ENCODE measurements at places on chromosomes 12 and 14.

DNA sequence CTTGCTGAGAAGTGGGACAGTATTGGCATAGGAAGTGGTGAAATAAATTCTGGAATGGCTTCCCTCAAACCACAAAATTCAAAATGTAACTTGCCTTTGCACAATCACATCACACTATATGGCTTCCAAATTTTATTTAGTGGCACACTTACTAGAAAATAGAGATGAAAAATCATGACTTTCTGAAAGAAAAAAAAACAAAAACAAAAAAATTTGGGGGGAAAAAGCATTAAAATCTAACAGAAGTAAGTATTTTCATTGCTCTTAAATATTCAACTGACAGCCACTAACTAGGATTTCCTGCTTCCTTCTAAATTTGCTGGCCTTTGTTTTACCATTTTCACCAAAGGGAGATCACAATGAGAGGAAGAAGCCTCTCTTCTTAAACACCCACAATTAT lies 23.0 kb downstream of the ATF7 start:
- ATAC-seq: no peak

GRCh38 chr12:62170241-62170640 lies 90.0 kb upstream of the USP15 start:
- ATAC-seq: no peak

DNA sequence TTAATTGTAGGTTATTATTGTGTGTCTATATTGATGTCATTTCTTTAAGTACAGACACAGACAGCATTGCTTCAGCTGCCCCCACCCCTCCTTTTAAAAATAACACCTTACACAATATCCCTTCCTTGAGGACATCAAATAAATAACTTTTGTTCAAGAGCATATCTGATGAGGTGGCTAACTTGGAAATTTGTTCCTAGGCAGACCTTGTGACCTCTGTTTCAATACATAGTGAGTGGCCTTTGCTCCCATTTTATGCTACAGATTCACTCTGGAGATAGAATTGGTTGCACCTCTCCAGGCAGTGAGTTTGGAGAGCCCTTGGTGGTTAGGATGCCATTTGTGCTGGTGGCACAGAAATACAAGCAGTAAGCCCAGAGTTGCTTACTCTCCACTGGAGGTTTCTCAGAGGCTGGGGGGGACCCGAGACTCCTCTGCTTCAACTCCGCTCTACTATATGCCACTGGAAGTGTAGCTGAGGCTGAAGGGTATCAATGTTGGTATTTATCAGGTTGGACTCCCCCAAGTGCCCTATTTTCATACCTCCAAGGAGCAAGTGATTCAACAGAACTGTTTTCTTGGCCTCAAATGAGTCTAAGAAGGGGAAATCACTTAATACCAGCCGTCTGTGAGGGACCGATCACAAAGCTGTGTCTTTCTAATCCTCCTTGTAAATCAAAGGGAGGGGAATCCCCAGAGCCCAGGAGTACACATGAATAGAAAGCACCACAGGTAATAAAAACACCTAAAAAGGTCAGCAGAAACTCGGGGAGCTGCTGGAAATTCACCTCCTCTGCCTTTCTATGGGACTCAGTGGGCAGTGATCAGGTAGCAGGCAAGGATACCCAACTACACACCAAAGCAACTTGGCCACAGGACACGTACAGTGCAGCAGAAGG lies 463.1 kb downstream of the RAD51B start:
- peak; percentile 73 for ATAC-seq

DNA sequence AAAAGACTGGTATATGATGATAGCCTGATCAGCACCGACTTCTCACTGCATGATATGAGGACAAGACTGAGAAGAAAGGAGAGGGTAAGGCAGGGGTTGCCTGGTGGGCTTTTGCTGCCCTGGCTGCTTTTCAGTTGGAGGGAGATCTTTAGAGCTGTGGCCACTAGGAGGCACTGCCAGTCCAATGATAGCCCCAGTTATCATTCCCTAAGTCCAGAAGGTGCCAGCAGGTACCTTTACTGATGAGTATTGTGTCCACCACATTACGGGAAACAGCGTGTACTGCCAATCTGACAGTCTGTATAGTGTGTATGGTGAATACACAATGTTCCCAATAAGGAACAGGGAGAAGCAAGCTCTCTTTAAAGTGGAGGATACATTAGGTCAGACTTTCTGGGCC lies 55.8 kb upstream of the CCDC175 start:
- ATAC-seq: no peak

All from activated T-helper 17 cell treated with anti-CD3 and anti-CD28 coated beads, Interleukin-2, amount 50 U/mL, for 72 hours (primary cell).